Dorsolateral prefrontal cortex (tissue), 122 donors: ENCODE measurements at places on chromosomes 6 and 20. TPM values are rescaled to one million over a fixed set of nuclear protein-coding genes. Genes with fewer than 3 reads are reported as not detected.

Gene POU5F1
- total RNA-seq: 0.23 TPM

Gene EYS
- total RNA-seq: 0.07 TPM

Gene COL19A1
- total RNA-seq: 5.0 TPM

Gene RBPJL
- total RNA-seq: not detected

Gene MOG
- total RNA-seq: 262 TPM

Gene PTPRT
- 90.6 TPM for total RNA-seq

Gene PGC
- total RNA-seq: not detected

Gene CD24
- 5.4 TPM for total RNA-seq

DNA sequence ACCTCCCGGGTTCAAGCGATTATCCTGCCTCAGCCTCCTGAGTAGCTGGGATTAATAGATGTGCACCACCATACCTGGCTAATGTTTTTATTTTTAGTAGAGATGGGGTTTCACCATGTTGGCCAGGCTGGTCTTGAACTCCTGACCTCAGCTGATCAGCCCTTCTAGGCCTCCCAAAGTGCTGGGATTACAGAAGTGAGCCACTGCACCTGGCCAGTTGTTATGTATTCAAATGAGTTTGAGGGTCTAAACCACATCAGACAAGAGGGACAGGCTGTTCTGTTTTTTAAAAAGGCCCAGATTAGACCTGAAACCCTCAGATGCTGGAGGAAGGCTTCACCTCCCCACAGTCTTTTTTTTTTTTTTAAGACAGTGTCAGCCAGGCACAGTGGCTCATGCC lies 4.1 kb upstream of the SPAG4 start:
- DNase-seq: no peak

DNA sequence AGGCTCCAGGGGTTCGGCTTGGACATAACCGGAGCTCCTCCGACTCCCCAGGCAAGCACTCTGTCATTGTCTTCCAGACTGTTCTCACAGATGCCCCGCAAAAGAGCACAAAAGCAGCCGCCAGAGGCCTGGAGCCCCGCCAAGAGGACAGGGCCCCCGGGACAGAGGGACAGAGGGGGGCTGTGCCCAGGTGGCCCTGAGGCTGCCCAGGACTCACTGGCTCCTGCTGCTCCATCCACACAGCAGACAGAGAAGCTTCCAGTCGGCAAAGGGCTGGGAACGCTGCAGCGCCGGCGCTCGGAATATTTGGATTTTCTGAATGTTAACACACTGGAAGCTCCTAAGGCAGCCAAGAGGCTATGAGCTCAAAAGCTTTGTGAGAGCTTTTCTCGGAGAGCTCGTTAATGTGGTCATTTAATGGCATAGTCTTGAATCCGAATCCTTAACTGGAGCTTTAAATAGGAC lies 68.0 kb upstream of the QKI start:
- peak; percentile 36 for DNase-seq

DNA sequence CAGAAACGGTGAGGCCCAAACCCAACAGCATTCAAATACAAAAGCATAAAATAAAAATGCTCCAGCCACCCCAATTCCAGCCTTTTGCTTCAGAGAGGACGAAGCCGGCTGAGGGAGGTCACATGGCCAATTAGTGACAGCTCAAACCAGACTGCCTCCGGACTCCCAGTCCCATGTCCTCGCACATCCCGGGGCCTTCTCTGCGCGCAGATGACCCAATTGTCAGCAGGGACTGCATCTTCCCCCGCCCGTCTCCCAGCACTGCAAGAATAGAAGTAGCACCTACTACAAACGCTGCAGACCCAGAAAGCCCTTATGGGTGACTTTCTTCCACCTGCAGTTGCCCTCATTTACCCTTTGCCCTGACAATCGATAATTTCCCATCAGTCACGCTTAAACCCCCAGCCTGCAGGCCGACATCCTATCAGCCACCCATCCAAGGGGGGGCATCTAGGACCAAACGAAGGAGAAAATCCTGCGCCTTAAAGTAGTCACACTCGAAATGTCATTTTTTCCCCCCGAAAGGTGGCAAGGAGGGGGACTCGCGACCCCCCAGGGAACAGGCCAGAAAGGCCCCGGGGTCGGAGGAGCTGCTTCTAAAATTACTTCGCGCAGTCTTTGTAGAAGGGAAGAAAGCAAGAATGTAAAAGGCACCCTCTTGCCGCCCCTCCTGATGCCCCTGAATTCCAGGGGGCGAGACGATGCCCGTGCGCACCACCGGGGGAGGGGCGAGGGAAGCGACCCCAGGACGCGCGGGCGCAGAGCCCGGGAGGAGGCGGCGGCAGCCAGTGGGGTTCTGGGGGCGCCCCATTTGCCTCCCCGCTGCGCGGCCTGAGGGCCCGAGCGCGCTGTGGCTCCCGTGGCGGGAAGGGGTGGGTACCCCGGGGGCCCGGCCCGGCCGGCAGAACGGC lies 792 bp downstream of the SLC23A2 start:
- peak; percentile 84 for DNase-seq

- no peak for DNase-seq
Measured at GRCh38 chr6:6825193-6825784, 236.8 kb downstream of the LY86 start.

DNA sequence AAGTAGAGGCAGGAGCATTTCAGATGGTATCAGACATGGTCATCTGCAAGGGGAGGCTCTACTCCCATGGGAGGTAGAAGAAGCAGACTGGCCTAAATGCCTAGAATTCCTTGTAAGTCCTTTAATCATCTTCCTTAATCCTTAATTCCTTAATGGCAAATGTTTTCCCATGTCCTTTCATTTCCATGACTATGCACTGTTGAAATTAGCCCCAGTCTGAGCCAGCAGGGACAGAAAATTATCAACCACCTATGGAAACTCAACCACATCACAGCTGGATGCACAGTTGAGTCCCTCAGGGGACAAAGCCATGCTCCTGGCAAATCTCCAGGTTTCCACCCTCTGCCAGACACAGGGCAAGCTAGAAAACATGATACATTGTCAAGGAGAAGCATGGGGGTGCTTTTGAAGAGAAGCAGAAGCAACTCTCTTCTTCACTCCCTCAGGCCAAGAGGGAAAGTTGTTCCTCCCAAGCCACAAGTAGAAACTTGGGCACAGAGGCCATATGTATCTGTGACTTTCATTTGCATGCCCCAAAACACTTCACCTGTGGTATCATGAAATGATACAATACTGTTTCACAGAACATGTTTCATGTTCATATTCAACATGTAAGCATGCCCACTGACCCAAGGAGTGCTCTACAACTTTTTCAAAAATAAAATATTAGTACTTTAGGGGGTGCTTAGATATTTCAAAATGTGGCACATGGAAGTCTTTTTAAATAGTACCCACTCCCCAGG lies 683.6 kb downstream of the KIF16B start:
- DNase-seq: no peak

DNA sequence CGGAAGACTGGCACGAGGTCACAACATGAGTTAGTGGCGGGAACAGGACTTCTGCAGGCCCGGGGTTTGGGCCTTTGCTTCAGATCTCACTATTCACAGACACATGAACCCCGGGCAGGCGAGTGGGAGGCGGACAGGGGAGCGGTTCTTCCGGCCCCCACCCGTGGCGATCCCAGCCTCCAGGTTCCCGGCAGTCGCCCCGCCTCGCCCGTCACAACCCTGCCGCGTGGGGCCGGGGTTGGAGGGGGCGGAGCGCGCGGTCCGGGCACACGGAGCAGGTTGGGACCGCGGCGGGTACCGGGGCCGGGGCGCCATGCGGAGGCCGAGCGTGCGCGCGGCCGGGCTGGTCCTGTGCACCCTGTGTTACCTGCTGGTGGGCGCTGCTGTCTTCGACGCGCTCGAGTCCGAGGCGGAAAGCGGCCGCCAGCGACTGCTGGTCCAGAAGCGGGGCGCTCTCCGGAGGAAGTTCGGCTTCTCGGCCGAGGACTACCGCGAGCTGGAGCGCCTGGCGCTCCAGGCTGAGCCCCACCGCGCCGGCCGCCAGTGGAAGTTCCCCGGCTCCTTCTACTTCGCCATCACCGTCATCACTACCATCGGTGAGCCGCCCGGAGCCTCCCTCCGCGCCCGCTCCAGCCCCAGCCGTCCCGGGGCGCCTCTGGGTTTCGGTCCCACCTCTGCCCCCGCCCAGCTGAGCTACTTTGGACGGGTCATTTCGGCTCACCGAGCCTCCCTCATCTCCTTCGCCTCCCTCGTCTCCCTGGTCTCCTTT lies at the start of gene KCNK15:
Gene KCNK15 (plus strand): TSS at position 268 of the 769 bp plus-strand sequence. CDS start 46 bp downstream, at position 314.
- DNase-seq: peak; percentile 55

DNA sequence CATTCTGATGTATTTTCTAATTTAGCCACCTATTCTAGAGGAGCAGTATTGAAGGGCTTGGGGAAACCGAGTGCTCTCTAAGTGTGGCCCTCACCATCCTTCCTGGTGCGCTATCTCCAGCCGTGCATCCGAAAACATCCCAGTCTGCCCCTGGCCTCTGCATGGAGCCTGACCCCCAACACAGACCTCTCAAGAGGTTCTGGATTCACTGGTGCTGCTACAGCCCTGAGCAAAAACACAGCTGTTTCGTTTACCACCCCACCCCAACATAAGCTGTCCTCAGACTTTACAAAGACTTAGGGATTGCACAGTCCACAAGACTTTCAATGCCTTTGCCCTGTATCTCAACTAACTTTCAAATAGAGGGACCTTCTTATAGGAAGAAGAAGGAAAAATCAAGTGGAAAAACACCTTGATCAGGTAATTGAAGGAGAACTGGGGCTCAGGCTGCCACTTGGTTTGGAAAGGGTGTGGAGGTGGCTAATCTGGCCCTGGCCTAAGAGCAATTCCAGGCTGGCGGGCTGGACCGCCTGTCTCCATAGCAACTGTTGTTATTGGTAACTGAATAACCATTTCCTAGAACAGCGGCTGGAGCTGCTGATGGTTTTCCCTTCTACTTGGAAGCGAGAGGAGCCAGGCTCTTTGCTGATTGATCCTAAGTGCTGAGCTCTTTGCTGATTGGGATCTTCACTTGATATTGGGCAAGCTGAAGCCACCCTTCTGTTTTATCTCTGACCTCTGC lies 90.2 kb upstream of the TOX2 start:
- peak; percentile 57 for DNase-seq

GRCh38 chr6:161274488-161274858 lies 612 bp upstream of the AGPAT4 start:
- DNase-seq: no peak

DNA sequence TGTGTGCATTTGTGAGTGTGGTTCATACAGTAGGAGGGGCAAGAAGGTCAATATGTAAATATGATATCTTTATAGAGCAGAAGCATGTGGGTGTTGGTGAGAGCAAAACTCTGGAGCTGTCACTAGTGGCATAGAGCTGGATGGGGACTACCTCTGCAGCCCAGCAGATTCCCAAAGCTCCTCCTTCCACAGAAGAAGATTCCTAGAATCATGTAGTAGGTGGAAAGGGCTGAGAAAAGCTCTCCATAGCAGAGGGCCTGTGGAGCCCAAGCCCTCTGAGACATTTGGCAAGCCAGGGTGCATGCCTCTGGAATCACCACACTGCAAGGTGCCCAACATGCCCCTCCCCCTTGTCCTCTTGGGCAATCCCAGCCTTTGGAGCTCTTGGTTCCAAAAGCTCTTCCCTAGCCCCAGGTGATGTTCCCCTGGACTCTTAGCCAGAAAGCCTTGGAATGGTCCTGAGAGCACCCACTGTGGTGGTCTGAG lies 233.2 kb downstream of the LRFN2 start:
- DNase-seq: no peak

DNA sequence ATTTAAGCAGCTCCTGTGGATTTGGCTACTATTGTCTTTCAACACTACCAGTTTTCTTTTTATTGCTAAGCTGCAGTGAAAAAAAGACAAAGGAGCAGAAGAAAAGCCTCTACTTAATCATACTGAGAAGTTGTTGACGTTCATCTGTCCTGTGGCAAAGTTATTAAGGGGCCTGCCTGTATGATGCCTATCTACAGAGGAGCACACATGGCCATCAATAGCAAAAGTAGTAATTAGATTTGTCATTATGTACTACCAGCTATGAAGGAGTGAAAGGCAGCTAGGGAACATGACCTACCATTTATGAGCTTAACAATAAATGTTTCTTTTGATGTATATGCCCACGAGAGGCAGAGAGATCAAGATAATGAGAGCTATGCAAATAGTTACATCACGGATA lies 620.9 kb downstream of the PHF3 start:
- DNase-seq: no peak

- no peak for DNase-seq
Measured at GRCh38 chr6:16007146-16007545, 121.7 kb upstream of the MYLIP start.

DNA sequence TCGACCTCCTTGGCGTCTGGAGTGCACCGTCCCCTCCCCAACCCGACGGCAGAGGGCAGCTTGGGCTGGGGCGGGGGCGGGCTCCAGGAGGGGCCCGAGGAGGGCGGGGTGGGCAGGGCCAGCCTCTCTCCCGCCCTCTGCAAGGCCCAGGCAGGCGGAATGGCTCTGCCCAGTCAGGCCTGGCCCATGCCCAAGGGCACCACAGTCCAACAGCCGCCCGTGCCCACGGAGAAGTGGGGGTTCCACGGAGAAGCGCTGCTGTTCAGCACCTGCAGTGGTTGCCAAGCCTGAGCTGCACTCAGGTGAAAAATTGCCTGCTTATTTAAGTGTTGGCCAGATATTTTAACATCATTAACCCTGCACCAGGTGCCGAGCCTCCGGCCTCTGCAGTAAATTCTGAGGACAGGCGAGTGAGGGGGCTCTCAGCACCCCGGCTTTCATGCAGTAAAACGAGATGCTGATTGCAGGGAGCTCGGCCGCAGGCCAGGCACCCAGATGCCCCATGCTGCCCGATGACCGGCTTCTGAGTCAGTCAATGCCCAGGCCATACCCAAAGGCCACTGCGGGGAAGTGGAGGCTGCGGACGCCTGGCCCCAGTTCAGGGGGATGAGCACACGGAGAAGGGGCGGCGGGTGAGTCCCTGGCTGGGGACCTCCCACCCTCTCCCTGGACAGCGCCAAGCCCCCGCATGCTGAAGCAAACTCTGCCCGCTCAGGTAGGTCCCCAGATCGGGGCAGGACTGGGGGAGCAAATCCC lies at the start of gene SRMS:
Gene SRMS (minus strand): TSS at position 25 of the 756 bp plus-strand sequence. CDS start 286 bp downstream, outside the sequence.
- no peak for DNase-seq

DNA sequence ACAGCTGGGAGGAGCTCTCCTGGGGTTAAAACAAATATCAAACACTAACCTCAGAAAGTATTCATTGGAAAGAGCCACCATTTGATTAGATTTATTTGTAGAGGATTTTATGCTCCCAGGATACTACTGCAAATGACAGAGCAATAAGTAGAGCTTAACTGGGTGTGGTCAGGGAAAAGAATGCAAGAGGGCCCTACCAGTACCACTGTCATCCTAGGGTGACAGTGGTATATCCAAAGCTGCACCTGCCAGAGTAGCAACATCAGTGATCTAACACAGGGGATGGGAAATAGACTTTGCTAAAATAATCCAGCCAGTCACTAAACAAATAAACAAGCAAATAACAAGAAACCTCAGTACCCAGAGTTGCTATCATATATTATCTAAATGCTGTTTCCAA lies 29.7 kb downstream of the ERGIC3 start:
- DNase-seq: no peak

- DNase-seq: no peak
Measured at GRCh38 chr6:27771235-27771634, 141.0 kb downstream of the OR2B2 start.

- no peak for DNase-seq
Measured at GRCh38 chr6:36160147-36160760, 29.9 kb downstream of the MAPK13 start.

- DNase-seq: no peak
Measured at GRCh38 chr6:37628611-37629320, 68.9 kb downstream of the MDGA1 start.

GRCh38 chr20:43827940-43828562 lies 86.6 kb upstream of the TOX2 start:
- no peak for DNase-seq

GRCh38 chr6:41697861-41698781 lies 37.3 kb downstream of the TFEB start:
- DNase-seq: no peak

GRCh38 chr6:169388395-169389166 lies 134.9 kb upstream of the THBS2 start:
- DNase-seq: no peak
